ENCODE measurements at places on chromosomes 2 and 18.

- no peak for DNase-seq
These were observed 105.7 kb downstream of the DHRS9 start for GRCh38 chr2:169175112-169175511.

DNA sequence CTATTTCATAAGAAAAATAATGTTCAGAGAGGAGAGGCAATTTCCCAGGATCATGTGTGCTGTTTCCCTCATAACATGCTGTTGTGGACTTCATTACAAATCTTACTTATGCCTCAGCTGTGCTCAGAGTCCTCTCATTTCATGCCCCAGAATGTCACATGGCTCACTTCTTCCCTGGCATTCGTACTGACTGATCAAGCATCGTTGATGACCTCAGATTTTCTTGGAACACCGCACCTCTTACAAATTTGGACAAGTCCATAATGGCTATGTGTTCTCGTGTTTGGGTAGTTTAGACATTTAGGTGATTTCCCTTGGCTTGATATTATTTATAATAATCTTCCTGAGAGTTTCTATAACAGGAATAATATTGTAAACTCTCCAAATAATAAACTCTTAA lies 32.9 kb downstream of the SERPINB7 start:
- DNase-seq = no peak

DNA sequence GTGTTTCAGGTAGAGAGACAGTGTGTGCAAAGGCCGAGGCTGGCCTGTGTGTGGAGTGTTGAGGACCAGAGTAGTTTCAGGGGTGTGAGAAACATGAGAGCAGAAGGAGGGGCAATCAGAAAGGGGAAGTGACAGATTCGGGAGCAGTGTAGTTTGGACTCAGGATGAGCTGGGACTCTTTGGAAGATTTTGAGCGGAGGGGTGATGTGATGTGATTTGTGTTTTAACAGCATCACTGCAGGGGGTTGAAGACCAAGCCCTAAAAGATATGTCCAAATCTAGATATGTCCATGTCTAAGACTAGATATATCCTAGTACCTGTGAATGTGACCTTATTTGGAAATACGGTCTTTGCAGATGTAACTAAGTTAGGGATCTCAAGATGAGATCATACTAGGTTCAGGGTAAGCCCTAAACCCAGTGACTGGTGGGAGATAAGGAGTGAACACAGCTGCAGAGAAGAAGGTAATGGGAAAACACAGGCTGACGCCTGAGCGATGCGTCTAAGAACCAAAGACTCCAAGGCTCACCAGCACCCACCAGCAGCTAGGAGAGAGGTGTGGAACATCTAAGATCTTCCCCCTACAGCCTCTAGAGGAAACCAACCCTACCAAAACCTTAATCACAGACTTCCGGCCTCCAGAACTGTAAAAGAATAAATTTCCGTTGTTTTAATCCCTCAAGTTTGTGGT lies 38.5 kb upstream of the MYO3B start:
- no peak for DNase-seq

GRCh38 chr18:70113511-70113910 lies 92.0 kb downstream of the RTTN start:
- no peak for DNase-seq

DNA sequence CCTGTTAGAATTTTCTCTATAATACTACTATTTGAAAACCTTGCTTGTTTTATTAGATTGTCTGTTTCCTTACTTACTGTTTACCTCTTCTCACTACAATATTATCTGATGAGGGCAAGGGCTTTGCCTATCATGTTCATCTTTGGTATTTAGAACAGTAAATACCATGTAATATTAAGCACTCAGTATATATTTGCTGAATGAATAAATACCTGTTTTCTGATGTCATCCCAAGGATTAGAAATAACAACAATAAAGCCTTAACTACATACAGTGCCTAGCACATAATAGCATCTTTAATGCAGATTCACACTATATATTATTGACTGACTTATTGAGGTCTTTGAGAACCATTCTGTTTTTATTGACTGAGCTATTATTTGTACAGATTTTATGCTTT lies 142.1 kb downstream of the TMEM247 start:
- no peak for DNase-seq
